ENCODE measurements at places on chromosomes 2 and 18. TPM values are rescaled to one million over a fixed set of nuclear protein-coding genes. Genes with fewer than 3 reads are reported as not detected.
A peak's percentile ranks its signal among the peaks of the same experiment; 100 is the strongest.

The MIB1 gene
- total RNA-seq: 10.4 TPM

The CFC1 gene
- total RNA-seq: 7.8 TPM

- no peak for DNase-seq
Observed at GRCh38 chr2:2890901-2891300, 486.7 kb downstream of the EIPR1 start.

- no peak for DNase-seq
Observed at GRCh38 chr18:48645427-48646002, 106.7 kb downstream of the CTIF start.

- DNase-seq: no peak
Observed at GRCh38 chr2:40436093-40436475, 15.8 kb downstream of the SLC8A1 start.

- DNase-seq: peak; percentile 9
Observed at GRCh38 chr2:202609381-202610145, 25.2 kb upstream of the FAM117B start.

The POTEJ gene
- total RNA-seq: 4.9 TPM

- peak; percentile 52 for DNase-seq
Observed at GRCh38 chr2:227228061-227228667, 63.7 kb downstream of the COL4A3 start.

DNA sequence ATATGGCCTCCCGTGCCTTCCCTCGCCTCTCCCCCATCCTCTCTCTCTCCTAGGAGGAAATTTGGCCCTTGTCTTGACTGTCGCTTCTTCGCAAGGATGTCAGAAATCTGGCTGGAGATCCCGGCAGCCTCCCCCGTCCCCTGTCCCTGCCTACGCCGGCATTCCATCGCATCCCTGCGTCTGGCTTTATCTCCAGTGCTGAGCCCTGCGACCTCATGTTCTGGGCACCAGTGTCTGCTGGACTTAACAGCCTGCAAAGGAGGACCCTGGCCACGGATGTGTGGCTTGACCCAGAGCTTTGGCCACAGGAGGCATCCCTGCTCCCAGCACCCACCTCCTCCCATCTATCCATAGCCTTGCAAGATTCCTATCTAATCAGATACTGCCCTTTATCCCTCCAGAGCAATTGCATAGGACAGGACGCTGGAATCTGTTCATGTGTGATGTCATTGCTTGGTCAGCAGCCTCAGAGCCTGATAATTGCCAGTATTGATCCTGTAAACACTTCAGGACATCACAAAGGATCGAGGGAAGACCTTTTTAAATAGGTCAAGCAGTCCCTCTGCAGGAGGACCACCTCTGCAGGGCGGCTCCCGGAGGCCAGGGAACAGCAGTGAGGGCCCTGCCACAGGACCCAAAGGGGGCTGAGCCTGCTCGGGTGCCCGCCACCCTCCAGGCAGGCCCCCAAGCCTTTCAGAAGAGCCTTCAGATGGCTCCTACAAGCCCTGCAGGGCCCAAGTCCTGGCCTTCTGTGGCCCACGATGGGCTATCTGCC lies 168.2 kb downstream of the TWIST2 start:
- DNase-seq: no peak

DNA sequence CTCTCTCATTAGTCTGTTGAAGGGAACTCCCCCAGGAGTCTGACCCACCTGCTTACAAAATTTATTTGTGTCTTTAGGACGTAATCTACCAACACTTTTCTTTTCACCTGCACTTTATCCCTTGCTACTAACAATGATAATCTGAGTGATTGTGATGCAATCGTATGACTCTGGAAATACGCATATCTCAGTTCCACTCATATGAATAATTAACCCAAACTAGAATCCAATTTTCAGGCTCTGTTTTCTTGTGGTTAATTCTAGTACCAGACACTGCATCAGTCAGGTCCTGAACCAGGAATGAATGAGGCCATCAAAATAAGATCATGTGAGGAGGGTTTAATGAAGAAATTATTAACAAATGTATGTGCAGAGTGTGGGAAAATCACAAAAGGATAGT lies 158.4 kb upstream of the SRD5A2 start:
- DNase-seq: no peak

The SPDYA gene
- total RNA-seq: not detected

Data from stomach (tissue), 19 donors.